Activated naive CD4-positive, alpha-beta T cell treated with anti-CD3 and anti-CD28 coated beads for 36 hours (primary cell): ENCODE measurements at places on chromosomes 6 and 20. TPM values are rescaled to one million over a fixed set of nuclear protein-coding genes. Genes with fewer than 3 reads are reported as not detected.

- DNase-seq: peak; percentile 55
These were observed 26.3 kb downstream of the C6orf89 start for GRCh38 chr6:36912030-36912454.

DNA sequence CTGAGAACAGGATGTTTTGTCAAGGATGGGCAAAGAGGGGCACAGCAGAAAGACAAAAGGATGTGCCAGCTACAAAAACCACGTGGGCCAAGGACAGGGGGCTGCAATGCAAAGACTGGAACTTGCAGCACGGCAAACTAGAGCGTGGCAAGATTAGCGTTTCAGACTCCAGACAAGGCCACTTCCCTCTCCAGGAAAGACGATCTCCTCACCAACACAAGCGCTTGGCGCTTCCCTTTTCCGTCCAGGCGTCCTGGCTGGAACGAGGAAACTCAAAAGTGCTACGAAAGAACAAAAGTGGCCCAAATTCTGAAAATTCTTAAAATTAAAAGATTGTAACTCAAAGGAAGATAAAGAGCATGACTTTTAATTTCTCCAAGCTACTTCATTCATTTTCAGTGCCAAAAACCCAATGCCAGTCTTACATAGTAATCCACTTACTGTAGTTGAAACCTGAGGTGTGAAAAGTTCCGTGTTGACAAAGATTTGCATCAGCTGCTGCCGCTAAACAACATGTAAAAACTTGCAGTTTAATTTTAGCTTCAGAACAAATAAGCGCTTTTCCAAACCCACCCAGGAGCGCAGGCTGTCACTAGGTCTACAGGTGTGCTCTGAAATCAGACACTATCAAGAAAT, 207.1 kb upstream of the RREB1 start:
- no peak for DNase-seq

The HFE gene
- 1.4 TPM for total RNA-seq

DNA sequence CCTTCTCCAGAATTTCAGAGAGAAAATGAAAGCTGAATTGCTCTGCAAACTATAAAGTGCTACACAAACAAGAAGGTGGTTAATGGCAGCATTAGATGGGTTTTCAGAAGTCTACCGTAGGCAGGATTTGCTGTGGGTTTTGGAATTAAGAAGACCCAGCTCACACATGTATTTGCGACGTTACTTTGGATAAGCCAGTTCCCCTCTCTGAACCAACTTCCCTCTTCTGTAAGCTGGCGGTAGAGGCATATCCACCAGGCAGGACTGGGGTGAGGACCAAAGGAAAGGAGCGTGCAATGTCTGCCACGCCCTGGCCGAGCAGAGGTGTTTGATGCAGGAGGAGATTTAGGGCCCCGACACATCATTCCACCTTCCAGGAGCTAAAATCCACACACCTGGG, 6.9 kb downstream of the RSPO4 start:
- no peak for DNase-seq

GRCh38 chr20:49913399-49914047, 1.8 kb downstream of the SPATA2 start:
- DNase-seq: no peak

DNA sequence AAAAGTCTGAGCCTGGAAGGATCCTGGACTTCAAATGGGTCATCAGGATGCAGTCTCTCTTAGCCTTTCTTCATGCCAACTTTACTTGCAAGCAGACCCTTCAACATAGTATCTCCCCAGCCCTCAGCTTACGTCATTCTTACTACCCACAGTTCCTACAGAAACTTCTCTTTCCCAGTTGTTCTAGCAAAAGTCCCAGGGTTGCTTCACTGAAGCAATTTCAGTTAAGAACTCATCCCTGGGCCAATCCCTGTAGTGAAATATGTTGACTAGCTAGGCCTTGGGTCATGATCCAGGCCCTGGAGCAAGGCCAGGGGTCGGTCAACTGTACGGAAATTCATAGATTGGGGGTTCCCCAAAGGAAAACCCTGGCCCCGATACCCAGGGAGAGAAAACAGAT, 8.6 kb upstream of the FAM83D start:
- DNase-seq: no peak
